Activated gamma-delta T cell treated with Interleukin-2 at 50 U/mL for 16 hours (primary cell): ENCODE measurements at places on chromosomes 13 and 19.

GRCh38 chr19:35852029-35852780 is at the start of gene NPHS1:
Gene NPHS1 (minus strand): TSS chr19:35852504. CDS start chr19:35851837, 667 bp downstream.
- DNase-seq = no peak

DNA sequence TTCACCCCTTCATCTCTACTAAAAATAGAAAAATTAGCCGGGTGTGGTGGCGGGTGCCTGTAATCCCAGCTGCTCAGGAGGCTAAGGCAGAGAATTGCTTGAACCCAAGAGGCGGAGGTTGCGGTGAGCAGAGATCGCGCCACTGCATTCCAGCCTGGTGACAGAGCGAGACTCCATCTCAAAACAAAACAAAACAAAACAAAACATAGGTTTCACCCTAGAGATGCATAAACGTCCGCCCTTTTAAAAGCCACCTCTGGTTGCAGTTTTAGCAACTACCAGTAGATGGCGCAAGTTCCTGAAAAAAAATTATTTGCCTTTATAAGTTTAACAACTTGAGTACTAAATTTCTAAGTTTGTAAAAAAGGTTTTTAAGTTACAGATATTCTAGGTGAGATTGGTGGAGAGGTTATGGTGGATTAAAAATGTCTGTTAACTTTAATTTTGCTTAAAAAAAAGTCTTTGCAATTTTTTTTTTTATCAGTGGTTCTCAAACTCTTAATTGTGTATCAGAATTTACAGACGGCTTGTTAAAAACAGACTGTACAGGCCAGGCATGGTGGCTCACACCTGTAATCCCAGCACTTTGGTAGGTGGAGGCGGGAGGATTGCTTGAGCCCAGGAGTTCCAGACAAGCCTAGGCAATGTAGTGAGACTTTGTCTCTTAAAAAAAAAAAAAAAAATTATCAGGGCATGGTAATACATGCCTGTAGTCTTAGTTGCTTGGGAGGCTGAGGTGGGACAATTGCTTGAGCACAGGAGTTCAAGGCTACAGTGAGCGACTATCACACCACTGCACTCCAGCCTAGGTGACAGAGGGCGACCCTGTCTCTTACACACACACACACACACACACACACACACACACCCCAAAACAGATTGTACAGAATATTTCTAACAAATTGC is 42.1 kb downstream of the NAA16 start:
- DNase-seq = peak; percentile 47

- DNase-seq = no peak
These were observed 2.5 kb upstream of the GARIN5A start for GRCh38 chr19:50478901-50479715.

GRCh38 chr19:43755256-43755801 is 567 bp upstream of the SMG9 start:
- peak; percentile 72 for DNase-seq

- DNase-seq = no peak
These were observed 72.2 kb downstream of the KCTD15 start for GRCh38 chr19:33868788-33869412.

DNA sequence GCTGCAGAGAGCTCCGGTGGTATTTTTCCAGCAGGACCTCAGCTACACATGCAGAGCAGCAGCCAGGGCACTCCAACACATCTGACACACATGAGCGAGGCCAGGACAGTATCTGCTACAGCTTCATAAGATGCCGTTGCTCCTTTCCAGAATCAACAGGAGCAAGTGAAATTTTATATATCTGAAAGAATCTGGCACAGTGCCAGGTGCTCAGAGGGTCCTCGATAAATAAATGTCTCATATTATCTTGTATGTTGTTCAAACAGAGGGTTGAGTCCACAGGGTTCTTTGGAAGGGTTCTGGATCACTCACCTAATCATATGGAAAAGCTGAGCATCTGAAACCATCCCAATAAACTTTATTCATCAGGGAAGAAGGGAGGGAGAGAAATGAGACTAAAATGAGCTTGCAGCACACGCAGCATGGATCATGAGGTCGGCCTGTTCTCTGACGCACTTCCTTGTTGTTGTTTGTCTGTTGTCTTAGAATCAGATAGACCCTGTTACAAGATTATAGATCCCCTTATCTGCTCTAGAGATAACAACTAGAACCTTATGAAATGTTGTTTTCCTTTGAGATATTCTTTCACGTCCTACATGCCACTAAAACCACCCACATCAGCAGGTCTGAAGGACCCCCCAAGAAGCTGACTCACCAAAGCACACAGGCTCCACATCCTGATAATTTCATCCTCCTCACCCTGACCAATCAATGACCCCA is 3.2 kb upstream of the METTL21C start:
- DNase-seq = no peak

DNA sequence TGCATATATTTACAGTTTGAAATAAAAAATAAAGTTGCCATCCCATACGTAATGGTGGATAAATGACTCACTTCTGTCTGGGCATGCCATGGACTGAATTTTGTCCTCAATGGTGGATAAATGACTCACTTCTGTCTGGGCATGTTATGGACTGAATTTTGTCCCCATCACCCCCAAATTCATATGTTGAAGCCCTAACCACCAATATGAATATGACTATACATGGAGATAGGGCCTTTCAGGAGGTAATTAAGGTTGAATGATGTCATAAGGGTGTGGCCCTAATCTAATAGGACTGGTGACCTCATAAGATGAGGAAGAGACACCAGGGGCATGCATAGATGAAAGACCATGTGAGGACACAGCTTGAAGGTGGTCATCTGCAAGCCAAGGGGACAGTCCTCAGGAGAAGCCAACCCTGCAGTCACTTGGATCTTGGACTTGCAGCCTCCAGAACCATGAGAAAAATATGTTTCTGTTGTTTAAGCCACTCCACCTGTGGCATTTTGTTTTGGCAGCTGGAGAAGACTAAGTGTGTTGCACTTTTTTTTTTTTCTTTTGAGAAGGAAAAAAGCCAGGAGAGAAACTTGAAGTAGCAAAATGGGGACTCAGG is 41.8 kb downstream of the RFC3 start:
- DNase-seq = no peak

DNA sequence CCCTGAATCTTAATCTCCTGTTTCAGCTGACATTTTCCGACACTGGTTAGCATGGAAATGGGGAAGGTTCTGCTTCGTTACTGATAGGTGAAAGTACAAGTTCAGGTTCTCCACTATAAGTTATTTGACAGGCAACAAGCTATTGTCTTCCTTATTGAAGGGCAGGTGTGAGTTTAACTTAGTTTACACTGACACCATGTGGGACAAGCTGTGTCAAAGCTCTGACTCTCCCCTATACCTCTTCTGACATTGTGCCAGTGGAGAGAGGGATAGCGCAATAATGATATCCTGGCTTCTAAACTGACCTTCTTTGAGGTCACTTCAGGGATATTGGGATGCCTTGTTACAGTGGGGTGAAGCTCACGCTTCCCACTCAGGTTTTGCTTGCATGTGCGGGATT is 587.0 kb upstream of the SLITRK5 start:
- no peak for DNase-seq

DNA sequence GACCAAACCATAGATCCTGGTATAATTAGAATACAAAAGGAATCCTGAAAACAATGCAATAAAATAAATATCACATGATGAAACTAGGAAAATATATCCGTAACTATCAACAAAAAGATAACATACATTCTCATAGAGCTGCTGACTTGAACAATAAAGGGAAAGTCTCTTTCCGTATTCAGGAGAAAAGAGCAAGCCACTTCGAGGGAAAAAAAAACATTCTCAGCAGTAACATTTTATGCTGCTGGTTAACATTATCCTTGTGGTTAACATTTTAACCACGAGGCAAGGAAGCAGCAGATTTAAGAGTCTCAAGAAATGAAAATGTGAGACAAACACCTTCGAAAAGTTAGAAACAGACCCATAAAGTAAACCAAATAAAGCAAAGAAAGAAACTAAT is 25.8 kb downstream of the NALCN start:
- DNase-seq = no peak

DNA sequence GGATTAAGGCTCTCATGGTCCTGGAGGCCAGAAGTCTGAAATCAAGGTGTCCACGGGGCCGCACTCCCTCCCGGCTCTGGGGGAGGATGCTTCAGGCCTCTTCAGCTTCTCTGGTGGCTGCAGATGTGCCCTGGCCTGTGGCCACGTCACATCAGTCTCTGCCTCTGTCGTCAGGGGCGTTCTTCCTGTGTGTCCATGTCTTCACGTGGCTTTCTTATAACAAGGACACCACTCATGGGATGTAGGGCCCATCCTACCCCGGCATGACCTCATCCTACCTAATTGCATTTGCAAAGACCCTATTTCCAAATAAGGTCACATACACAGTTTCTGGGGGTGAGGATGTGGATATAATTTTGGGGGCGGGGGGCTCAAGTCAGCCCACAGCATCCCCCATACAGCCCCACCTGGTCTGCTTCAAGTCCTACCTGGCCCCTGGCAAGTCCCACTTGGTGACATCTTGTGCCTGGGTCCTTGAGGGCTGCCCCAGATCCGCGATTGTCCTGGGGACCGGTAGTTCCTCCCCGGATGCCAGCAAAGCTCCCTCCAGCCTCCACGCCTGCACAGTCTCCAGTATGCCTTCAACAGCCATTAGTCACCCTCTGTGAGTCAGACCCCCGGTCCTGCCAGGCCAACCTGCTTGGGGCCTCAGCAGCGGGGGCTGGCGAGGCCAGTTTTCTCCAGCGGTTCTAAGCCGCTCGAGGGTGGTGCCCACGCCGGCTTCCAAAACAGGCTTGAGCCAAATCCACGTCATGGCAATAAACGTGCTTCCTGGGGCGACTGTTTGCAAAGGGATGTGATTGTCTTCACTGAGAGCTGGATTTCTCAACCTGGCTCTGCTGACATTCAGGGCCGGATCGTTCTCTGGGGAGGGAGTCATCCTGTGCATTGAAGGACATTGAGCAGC is 32.2 kb downstream of the MYO9B start:
- DNase-seq = no peak

DNA sequence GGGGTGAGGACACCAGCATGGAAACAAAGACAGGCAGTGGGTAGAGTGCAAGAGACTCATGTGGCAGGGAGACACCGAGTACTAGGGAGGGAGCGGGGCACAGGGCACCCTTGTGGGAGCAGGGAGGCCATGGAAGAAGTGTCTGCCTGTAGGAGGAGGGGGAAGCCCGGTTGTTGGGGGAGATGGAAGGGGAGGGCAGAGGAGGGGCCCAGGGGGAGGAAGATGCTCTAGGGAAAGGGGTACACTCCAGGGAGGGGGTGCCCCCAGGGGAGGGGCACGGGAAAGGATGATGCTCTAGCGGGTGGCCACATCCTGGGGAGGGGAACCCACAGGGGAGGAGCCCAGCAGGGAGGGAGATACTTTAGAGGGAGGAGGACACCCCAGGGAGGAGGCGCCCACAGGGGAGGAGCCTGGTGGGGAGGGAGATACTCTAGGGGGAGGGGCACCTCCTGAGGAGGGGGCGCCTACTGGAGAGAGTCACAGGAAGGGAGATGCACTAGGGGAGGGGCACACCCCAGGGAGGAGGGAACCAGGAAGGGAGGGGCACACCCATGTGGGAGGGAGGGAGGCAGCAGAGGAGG is 24.9 kb downstream of the CPAMD8 start:
- peak; percentile 64 for DNase-seq

DNA sequence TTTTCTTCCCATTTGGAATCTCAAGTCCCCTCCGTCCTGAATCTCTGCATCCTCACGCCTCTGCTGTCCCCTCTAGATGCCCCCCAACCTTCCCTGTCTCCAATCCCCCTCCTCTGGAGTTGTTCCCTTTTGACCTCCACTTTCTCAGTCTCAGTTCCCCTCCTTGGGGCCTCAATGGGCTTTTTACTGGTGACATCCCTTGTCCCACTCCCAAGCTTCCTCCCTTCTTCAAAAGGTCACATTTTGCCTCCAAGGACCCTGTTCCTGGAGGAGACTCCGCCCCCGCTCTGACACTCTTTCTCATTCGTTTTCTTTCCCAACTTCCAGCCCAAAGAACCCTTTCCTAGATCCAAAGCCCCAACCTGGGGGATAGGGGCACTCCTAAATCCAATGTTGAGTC is 1.0 kb downstream of the AP2S1 start:
- no peak for DNase-seq

DNA sequence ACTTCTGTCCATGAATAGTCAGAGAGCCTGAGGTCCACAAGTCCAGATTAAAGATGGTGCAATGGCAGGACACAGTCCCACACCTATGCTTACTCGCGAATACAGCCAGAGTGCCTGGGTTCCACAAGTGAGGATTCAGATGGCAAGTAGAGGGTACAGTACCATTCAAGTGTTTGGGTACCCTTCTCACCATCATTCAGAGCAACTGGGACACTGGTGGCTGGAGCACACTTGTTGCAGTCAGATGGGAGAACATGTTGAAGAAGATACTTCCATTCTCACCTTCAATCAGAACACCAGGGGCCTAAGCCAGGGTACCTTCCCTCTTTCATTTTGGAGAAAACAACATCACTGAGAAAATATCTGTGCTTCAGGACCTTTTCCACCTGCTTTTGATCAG is 43.7 kb upstream of the ZNF599 start:
- no peak for DNase-seq

- no peak for DNase-seq
These were observed 16.3 kb downstream of the LCP1 start for GRCh38 chr13:46165485-46166223.

DNA sequence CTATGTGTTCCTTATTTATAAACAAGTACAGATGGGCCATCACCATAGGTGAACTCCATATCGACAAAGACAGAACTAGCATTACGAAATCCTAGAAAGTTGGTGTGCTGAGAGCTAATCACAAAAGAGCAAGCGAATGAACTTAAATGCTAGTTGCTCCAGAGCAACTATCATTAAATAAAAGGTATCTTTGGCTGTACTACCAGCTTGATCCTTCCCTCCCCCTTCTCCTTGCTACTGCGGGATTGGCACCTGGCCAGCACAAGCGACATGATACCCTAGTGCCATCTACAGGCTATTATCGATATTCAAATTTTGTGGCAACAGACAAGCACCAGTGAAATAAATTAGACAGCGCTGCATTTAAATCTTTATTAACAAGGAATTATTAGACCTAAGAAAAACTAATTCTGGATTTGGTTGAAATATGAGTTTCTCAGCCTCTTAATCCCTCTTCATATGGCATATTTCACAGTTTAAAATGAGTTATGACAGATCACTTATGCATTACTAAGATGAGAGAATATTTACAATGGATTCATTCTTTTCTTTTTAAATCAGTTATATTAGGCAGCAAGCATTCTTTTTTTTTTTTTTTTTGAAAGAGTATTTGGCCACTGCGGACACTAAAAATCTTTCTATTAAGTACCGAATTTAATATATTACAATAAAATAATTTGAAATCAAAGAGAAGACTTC is 5.8 kb downstream of the PCDH9 start:
- DNase-seq = peak; percentile 32

- DNase-seq = no peak
These were observed 2.0 kb downstream of the RNF113B start for GRCh38 chr13:98175043-98175442.

- no peak for DNase-seq
These were observed 163.1 kb upstream of the TSHZ3 start for GRCh38 chr19:31512181-31512970.
